ENCODE measurements at places on chromosomes 16 and 17.

GRCh38 chr17:75270966-75271232 is at the start of gene MIF4GD:
Gene MIF4GD (minus strand): TSS chr17:75271231. CDS start chr17:75270195, 1,036 bp downstream.
- no peak for DNase-seq

DNA sequence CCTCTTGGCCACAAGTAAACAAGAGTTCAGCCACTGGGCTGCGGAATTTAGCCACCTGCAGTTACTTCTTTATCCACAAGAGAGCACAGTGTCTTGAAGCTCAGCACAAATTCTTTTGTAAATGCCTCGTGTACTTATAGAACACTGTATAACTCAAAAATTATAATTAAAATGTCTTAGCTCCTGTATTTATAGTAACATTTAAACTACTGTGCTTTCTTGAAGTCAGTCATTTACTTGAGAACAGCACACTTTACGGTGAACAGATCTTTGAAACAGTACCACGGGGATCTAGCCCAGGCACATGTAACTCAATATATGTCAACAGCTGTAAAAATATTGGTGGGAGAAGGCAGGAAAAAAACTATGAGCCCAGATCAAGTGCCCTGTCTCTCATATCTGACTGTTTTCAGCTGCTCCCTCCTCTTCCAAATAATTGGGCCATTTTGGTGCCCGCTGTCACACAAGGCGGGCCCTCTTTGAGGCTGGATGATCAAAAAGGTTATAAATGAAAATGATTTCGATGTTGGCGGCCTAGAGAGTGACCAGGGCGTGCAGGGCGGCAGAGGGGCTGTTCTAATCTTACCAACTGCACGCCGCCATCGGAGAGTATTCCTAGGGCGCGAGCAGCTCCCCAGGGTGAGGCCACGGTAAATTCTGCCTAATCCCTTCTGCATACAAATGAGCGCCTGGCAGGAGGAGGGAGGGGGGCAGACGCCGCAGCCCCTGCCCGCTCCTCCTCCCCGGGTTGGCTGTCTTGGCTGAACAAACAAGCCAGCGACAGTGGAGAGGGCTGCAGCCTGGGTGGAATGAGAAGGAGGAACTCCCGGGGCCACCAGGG is 183.2 kb downstream of the C16orf78 start:
- peak; percentile 21 for DNase-seq

GRCh38 chr16:27367461-27368357 is 34.3 kb upstream of the IL21R start:
- peak; percentile 68 for DNase-seq

DNA sequence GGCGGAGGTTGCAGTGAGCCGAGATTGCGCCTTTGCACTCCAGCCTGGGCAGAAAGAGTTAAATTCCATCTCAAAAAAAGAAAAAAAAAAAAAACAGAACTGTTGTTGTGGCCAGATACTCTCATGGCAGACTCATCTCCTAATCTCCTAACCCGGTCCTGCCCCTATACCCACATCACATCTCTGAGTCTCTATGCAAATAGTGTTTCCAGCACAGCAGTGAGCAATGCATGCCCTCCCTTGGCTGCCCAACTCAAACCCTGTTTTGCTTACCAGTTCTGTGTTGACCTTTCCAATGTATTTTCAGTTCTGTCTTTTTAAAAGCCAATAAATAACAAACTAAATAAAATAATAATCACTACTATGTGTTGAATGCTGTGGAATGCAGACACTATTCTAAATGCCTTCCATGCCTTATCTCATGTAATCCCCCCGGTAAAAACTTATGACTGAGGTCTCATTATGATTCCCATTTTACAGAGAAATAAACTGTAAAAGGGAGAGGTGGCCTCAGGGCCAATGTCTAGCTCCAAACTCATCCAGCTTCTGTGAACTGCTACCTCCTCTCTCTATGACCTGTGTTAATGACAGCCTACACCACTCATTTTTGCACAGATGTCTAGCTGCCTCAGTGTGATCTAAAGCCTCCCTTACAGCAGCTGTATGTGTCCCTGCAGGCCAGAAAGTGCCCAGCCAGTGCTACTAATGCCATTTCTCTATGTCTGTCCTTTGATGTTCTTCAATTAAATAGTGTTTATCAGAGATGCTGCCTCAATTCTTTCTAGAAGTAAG is 289.8 kb downstream of the HS3ST3B1 start:
- DNase-seq, result no peak

- DNase-seq, result peak; percentile 79
These were observed 31.5 kb downstream of the USP43 start for GRCh38 chr17:9676820-9677310.

- DNase-seq, result no peak
These were observed 58.2 kb downstream of the PECAM1 start for GRCh38 chr17:64332502-64332901.

DNA sequence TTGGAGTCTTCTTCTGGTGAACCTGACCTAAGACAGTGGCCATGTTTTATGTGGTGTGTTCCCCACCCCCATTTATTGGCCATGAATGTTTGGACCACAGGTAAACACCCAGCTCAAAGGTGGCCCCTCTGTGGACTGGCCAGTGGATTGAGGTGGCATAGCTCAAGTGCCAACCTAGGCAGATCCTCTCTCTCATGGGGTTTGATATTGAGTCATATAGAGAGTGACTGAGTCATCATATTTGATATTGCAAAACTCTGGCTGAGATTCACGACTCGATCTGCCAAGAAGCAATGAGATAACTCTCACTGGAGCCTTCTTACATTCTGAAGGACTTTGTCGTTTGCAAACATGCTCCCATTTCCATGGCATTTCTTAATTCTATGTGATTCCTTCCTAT is 10.5 kb upstream of the TEKT3 start:
- DNase-seq, result peak; percentile 81

DNA sequence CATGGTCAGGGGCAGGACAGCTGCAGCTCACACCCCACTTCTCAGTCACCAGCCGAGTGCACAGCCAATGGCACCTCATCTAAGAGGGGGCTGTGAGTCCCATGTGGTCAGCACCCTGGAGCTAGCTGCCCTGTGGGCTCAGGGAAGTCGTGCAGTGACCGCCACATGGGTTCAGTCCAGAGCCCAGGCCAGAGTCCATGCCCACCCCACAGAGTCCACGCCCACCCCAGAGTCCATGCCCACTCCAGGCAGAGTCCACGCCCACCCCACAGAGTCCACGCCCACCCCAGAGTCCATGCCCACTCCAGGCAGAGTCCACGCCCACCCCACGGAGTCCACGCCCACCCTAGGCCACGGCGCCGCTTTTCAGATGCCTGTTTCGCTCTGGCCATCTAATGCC is 24.1 kb downstream of the SLC7A5 start:
- DNase-seq, result no peak

GRCh38 chr17:74243013-74243755 is 29.8 kb downstream of the TTYH2 start:
- DNase-seq, result no peak

DNA sequence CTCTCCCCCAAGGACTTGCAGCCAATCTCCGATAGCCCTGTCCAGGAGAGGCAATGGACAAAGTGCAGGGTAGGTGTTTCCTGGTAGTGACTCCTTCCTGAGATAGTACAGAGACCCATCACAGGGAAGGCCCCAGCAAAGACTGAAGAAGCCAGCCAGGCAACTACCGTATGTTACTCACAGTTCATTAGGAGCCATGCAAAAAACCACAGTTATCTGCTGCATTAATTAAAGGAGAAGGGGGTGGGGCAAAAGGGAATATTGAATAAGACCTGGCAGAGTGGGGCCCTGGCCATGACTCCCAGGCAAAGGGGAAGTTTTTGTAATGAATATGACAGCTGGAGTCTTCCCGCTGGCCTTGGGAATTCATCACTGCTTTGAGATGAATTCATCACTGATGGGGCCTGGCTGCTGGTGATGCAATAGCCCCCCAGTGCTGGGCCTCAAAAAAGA is 2.5 kb upstream of the SLC13A2 start:
- peak; percentile 24 for DNase-seq

- DNase-seq, result peak; percentile 85
These were observed 389.6 kb upstream of the DYNLRB2 start for GRCh38 chr16:80150978-80151721.

GRCh38 chr16:22217890-22218730 is 12.0 kb downstream of the EEF2K start:
- no peak for DNase-seq

DNA sequence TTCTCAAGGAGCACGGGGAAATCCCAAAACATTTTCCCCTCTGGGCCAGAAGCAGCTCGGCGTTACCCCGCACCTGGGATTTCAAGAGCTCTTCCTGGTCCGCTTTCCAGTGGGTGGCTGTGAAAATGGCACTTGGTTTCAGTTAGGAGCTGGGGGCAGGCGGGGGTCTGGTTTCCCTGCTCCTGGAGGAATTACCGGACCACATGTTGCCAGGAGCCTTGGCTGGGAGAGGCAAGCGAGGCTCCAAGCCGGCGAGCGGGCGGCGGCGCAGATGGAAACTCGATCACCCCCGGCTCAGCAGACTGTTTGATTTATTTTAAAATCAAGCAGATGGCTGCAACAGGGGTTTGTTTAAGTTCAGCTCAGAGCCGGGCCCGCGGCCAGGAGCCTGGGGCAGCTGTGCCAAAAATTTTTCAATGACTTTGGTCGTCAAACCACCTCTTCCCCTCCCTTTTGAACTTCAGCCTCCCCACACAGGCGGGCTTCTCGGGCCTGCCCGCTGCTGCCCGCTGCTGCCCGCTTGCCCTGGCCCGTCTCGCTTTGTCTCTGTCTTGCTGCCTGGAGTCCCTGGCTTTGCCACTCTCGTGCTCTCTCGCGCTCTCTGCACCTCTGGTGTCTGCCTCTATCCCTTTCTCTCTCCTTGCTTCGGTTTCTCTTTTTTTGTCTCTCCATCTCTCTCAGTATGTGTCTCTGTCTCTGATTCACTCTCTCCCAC is 108.0 kb upstream of the CIBAR2 start:
- peak; percentile 86 for DNase-seq

DNA sequence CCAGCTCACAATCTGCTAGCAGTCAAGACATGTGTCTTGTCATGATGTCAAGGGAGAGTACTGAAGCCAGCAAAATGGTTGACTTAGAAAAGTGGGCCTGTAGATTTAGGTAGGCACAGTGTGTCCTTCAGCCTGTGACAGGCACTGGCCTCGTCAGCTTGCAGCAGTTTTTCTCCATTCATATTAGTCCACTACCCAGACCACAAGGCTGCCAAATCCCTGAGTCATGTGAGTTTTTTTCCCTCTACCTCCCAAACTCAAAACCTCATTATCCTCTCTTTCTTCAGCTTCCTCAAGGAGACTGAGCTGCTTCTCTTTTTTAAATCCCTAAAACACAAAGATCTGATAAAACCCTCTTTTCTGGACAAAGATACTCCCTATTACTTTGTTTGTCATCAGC is 102.6 kb upstream of the HS3ST3A1 start:
- DNase-seq, result peak; percentile 89

DNA sequence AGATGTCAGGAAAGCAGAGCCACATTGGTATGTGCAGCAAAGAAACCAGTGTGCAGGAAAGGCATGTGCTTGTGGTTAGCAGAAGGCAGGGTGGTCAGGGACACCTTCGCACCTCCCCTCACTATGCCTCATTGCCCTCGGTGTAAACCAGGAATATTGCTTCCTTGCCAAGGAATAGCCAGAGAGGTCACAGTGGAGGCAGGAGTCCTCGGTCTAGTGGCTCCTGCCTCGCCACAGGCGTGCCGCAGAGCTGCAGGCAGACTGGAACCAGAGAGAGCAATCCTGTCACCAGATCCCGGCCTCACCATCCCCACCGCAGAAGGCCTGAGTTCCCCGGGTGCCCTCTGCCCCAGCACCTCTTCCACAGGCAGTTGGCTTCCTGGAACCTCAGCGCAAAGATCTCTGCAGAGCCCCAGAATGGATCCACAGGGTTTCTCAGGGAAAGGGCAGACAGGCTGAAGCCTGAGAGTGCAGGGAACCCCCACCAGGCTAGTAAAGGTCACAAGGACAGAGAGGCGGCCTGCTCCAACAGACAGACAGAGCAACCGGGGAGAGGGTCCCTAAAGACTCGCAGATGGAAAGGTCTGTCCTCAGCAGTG is 21.6 kb downstream of the CCDC182 start:
- no peak for DNase-seq

- no peak for DNase-seq
These were observed 53.7 kb downstream of the CACNG1 start for GRCh38 chr17:67098006-67098405.

- DNase-seq, result no peak
These were observed 1047.2 kb downstream of the CDH11 start for GRCh38 chr16:64074706-64075105.

- DNase-seq, result peak; percentile 50
These were observed 40.2 kb downstream of the HS3ST3B1 start for GRCh38 chr17:14340857-14341754.

DNA sequence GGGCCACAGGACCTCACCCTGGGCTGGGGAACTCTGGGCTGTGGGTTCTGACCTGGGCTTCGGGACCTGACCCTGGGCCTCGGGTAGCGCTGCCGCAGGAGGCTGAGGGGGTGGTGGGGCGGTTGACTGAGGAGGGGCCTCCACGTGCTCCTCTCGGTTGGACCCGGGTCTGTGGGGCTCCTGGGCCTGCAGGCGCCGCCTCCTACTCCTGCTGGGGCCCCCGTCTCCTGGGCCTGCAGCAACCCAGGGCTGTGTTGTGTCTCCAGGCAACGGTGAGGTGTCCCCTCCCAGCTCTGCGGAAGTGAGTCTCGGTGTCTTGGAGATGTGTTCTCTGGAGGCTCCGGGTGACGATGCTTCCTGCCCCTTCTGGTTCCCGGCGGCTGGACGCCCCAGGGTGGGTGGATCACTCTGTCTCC is 41.5 kb upstream of the GNG13 start:
- DNase-seq, result no peak

DNA sequence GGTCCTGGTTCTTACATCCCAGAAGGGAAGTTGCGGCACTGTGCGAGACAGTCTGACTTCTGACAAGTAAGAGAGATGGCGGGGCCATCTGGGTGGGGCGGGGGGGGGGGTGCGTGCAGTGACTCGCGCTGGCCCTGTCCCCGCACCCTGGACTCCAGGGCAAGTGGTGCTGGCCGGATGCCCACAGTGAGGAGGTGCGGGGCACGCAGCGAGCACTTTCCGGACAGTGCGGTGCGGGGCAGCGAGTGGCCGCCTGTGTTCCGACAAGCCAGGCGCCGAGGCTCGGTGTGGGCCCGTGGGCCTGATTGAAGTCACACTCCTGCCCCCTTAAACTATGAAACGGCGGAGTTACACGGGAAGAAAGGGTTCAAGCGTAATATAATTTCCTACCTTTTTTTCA is 106.4 kb downstream of the BANP start:
- no peak for DNase-seq

GRCh38 chr16:4800290-4801041 is 2.0 kb downstream of the ROGDI start:
- no peak for DNase-seq

- peak; percentile 52 for DNase-seq
These were observed 2.9 kb downstream of the SLC16A3 start for GRCh38 chr17:82231562-82232321.

DNA sequence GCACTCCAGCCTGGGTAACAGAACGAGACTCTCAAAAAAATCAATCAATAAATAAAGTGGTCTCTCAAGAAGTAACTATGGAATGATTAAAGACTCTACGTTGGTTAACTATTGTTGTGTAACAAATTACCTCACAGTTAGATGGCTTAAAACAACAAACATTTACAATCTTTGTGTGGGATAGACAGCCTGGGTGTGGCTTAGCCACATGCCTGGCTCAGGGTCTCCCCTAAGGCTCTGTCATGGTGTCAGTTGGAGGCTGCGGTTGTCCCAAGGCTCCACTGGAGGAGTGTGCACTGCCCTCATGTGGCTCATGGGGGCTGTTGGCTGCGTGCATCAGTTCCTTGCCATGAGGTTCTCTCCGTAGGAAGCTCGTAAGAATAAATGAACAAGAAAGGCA is 294.5 kb downstream of the SNX29 start:
- DNase-seq, result peak; percentile 60

All from fibroblast of skin of right biceps (primary cell).